Esophagus squamous epithelium (tissue), 5 donors: ENCODE measurements at places on chromosomes 4 and X.

- no peak for DNase-seq
Observed at GRCh38 chrX:15983034-15983433, 128.4 kb upstream of the AP1S2 start.

GRCh38 chrX:30144971-30145731, 70.2 kb upstream of the MAGEB2 start:
- DNase-seq = no peak

DNA sequence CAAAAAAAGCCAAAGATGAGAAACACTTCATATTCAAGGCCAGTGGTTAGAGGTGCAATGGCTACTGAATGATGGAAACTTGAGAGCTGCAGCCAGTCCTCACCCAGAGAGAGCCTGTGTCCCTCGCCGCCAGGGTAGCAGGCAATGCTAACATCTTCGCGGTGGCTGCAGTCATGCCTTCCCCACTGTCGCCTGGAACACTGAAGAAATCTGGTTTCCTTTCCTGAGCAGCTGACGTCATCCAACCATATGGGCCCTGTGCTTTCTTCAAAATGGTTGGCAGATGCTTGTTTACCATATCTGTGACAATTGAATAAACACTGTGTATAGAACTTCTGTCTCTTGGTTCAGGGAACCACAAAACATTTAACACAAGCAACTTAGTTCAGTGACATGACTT, 39.7 kb downstream of the PRSS12 start:
- no peak for DNase-seq

GRCh38 chrX:42714981-42715700, 62.8 kb downstream of the PPP1R2C start:
- no peak for DNase-seq

GRCh38 chr4:118154649-118155048, 120.4 kb downstream of the NDST3 start:
- DNase-seq = no peak

DNA sequence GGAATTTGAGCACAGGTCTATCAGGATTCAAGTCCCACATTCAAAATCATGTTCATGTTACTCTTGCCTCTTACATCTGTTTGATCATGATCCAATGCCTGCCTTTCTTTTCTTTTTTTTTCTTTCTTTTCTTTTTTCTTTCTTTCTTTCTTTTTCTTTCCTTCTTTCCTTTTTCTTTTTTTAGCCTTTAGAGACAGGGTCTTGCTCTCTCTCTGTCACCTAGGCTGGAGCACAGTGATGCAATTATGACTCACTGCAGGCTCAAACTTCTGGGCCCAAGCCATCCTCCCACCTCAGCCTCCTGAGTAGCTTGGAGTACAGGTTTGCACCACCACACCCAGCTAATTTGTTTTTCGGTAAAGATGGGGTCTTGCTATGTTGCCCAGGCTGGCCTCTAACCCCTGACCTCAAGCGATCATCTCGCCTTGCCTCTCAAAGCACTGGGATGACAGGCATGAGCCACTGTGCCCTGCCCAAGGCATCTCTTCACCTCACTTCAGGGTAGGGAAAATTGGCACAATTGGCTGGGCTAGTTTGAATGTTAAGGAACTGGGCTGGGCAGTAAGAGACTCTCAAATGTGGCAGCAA, 359.2 kb downstream of the FBXW7 start:
- DNase-seq = no peak

DNA sequence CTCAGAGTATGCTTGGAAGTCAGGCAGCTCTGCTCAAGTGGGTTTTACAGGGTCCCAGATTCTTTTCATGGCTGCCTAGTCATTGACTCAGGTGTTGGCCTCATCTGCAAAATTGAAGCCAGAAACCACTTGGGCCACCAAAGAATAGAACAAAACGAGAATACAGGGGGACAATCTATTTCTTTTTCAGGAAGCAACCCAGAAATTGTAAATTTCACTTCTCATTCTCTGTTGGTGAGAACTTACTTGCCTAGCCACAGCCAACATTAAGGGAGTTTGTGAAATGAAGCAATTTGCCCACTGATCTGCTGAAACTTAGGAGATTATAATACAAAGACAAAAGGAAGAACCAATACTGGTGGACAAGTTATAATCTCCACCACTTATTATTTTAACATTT, 8.6 kb upstream of the TKTL2 start:
- DNase-seq = no peak

DNA sequence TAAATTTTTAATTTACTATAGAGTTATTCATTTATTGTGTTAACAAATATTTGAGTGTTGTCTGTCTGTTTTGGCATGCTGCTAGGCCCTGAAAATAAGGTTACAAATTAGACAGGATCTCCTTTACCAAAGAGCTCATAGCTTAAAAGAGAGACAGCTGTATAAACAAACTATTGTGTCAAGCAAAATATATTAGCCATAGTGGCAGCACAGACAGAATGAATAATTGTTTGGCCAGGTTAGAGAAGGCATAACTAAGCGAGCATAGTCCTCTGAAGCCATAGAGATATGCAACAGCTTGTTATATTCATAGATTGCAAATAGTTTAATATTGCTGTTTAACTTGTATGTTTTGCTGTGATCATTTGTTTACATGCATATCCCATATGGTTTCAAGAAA, 66.7 kb upstream of the NDUFC1 start:
- no peak for DNase-seq

GRCh38 chr4:47525154-47525819, 40.2 kb downstream of the ATP10D start:
- no peak for DNase-seq

DNA sequence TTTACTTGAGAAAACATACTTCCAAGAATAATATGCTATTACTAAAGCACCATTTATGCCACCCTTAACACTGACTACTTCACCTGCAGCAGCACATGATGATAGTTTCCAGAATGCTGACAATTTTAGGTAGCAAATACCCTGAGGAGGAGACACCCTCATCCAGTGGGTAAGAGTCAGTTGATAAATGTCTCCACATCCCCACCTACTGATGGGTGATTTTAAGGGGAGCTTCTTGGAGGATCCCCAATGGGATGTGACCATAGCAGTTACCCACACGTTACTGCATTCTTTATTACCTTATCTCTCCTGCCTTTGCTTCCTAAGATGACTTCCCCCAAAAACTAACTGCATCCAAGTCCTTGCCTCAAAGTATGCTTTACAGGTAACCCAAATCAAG, 131.2 kb upstream of the SMARCAD1 start:
- no peak for DNase-seq

DNA sequence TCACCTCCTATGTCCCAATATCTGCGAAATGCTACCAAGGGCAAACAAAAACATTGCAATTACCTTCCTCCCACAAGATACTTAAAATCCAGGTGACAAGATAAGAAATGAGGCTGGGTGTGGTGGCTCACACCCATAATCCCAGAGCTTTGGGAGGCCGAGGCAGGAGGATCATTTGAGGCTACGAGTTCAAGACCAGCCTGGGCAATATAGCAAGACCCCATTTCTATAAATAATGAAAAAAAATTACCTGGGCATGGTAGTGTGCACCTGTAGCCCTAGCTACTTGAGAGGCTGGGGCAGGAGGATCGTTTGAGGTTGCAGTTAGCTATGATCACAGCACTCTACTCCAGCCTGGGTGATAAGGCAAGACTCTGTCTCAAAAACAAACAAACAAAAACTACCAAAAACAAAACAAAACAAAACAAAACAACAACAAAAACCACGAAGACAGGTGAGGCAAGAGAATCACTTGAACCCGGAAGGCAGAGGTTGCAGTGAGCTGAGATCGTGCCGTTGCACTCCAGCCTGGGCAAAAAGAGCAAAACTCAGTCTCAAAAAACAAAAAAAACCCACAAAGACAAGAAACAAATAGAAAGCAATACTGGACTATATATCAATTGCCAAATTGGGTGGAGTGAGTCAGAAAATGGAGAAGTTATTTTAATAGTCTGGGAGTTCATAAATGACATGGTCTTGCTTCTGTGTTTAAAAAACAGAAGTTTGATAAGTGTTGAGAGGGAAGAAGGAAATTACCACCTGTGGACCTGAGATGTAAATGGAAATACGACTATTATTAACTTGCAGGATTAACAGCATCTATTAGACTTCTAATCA, 176.5 kb downstream of the FBXW7 start:
- no peak for DNase-seq

GRCh38 chr4:127307996-127308395, 324.8 kb upstream of the INTU start:
- no peak for DNase-seq

- no peak for DNase-seq
Observed at GRCh38 chr4:51906167-51906958, 63.4 kb downstream of the DCUN1D4 start.

- no peak for DNase-seq
Observed at GRCh38 chr4:70994387-70995099, 1.1 kb downstream of the DCK start.

DNA sequence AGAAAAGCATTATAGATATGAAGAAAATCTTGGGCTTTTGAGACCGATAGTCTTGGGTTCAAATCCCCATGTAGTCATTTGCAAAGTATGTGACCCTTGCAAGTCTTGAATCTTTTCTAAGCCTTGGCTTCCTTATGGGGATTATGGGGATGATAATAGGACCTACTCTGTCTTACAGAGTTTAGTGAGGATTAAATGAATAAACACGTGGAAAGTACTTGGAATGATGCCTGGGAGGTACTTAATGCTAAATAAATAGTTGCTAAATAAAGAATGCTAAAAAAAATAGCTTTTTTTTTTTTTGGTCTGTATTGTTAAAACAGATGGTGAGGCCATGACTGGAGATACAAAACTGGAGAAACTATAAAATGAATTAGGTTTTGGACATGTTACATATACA, 292.7 kb downstream of the GPAT3 start:
- DNase-seq = no peak

DNA sequence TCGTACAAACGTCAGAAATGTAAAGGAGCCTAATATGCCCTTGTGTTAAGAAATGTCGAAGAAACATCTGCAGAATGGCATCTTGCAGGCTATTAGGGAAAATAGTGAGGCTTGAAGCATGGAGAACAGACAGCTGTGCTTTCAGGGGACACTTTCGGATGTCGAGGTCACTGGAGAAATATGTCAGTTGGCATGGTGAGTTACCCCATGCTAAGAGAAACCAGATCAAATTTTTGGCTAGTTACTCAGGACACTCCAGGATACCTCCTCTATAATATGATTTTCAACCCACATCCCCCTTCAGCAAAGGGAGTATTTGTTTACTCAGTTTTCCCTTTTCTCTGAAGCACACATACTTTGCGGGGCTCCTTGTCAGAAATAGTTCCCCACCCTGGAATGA, 171.4 kb downstream of the GPC3 start:
- no peak for DNase-seq
